CD4-positive, CD25-positive, alpha-beta regulatory T cell (primary cell): ENCODE measurements at places on chromosomes 2 and 18. TPM values are rescaled to one million over a fixed set of nuclear protein-coding genes. Genes with fewer than 3 reads are reported as not detected.

- no peak for DNase-seq
These were observed 89.5 kb downstream of the CERS6 start for GRCh38 chr2:168545439-168546082.

DNA sequence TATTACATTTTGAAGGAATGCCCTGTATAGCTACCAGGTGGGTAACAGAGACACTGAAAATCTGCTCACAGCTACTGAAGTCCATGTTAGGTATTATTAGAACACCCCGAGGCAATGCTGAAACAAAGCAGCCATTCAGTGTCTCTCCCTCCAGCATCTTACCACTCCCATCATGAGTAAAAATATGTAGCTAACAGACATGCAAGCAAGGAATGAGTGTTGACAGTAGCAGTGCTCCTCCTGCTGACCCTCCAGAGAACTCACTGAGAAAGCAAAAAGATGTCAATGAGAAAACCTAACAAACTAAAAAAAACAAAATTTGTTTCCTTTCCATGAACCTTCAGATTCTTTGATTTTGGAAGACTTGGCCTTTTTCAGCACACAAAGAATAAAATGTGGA is 393.9 kb downstream of the LRRTM1 start:
- DNase-seq, result no peak

DNA sequence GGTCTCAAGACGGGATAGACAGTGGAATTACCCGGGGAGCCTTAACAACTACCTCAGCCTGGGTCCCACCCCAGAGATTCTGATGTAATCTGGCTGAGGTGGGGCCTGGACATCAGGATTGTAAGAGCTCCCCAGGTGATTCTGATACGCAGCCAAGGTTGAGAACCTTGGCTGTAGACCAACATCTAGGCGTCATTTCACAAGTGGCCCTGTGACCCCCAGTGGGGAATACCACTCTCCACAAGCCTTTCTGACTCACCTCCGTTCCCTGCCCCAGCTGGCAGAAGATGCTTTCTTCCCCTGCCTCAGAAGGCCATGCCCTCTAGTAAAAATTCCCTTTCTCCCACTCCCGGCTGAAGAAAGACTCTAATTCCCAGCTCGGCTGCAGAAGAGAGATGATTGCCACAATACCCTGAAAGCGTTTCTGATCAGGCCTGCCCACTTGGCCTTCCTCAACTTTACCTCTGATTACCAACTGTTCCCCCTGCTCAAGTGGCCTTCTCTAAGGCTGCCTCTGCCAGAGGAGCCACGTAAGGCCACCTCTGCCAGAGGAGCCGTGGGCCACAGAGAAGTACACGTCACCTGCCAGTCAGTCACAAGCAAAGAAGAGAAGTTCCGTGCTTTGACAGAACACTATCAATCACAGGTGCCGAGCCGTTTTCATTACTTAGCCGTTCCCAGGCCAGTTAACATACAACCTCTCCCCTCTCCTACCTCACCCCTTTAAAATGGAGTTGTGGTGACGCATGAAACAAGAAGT is 116.8 kb upstream of the PKDCC start:
- DNase-seq, result no peak

- DNase-seq, result no peak
These were observed 2.5 kb downstream of the CRIM1 start for GRCh38 chr2:36357847-36358659.

DNA sequence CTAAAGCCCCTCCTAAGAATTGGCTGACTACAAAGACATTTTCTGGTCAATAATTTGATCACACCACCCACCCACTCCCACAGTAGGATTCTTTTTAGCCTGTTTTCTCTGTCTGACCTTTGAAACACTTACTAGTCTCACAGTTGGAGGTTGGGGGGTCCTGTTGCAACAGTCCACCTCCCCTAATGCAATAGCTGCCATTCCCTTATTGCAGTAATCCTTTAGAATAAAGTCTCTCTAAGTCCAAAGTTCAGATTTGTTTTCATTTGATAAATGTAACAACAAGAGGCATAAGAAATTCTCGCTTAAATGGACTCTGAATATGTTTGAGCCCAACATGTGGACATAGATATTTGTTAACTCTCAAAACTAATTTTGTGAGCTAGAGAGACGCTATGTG is 1326.8 kb upstream of the TMEFF2 start:
- DNase-seq, result no peak

GRCh38 chr18:12035481-12035880 is 54.2 kb downstream of the IMPA2 start:
- DNase-seq, result no peak

The RBM44 gene
- 4.5 TPM for total RNA-seq

The TCF23 gene
- not detected for total RNA-seq
